ENCODE measurements at places on chromosomes 12 and 14. TPM values are rescaled to one million over a fixed set of nuclear protein-coding genes. Genes with fewer than 3 reads are reported as not detected.

Gene RHOJ
- 7.6 TPM for total RNA-seq

Gene ENDOU
- total RNA-seq = not detected

Gene TMEM229B
- total RNA-seq = 1.8 TPM

Gene ULK1
- 14.5 TPM for total RNA-seq

Gene CLEC4C
- not detected for total RNA-seq
